ENCODE measurements at places on chromosomes 12 and 14.

DNA sequence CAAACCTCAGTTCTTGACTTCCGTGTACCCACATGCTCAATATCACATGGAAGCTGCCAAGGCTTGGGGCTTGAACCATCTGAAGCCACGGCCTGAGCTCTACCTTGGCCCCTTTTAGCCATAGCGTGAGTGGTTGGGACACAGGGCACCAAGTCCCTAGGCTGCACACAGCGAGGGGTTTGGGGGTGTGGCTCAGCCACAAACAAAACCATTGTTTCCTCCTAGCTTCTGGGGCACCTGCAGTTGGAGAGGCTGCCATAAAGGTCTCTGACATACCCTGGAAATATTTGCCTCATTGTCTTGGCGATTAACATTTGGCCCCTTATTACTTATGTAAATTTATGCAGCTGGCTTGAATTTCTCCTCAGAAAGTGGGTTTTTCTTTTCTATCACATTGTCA is 628.6 kb downstream of the NRXN3 start:
- no peak for DNase-seq

DNA sequence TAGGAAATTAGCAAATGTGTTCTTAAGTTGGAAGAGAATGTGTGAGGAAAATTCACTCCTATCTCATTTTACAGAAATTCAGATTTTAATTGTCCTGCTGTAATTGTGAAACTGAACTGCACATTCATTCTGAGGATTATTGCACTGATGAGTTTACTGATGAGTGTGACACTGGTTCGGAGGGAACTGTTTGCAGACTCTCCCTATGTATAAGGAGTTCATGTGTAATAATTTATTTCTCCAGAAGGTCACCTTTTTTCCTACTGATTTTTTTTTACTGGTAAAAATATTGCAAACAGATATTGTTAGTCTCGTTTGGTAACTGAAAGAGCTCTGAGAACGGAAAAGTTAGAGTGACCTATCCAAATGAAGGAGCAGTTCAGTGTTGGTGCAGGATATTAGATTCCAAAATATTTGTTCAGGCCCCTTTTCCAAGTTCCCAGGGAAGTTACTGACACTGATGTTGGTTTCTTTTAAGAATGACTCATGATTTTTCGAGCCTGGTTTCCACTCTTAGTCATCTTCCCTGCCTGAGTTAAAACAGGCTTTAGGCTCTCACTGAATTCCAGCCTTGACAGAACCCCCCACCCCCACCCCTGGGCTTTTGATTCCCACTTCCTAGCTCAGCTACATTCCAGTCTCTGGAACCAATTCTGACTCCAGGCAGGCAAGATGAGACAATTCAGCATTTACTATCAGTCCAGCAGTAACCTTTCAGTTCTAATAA is 18.4 kb downstream of the ANO6 start:
- peak; percentile 98 for DNase-seq

DNA sequence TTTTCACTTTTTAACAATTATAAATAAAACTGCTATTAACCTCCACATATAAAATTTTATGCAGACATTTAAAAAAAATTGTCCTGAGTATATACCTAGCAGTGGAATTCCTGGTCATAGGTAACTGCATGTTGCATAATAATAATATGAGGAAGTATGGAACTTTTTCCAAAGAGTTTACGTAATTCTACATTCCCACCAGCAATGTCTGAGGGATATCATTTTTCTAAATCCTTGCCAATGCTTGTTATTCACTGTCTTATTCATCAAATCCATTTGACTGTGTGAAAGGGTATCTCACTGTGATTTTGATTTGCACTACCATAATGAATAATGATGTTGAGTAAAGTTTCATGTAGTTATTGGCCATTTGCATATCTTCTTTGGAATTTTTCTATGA is 393.8 kb downstream of the LRFN5 start:
- DNase-seq: peak; percentile 10

GRCh38 chr14:98167275-98167674 is 1104.7 kb downstream of the BCL11B start:
- DNase-seq: no peak

- no peak for DNase-seq
Measured at GRCh38 chr12:96371138-96371789, 29.0 kb downstream of the CDK17 start.
